ENCODE measurements at places on chromosomes 16 and 17.

- no peak for DNase-seq
Observed at GRCh38 chr17:43016216-43016615, 6.0 kb downstream of the VAT1 start.

DNA sequence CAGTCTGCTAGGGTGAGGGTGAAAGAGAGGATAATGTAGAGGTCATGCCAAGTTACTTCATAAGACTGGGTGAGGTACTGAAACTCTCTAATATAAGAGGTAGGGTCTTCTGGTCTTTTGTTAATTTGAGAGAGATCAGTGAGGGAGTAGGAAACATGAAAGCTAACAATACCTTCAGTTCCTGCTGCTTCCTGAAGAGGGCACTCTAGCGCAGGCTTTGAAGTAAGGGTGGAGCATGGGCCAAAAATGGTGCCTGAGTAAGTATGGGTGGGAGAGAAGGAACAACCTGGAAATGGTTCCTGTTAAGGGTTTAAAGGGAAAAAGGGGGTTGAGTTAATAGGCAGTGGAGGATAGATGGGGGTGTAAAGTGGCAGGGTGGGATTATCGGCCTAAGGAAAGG lies 2449.5 kb downstream of the TP53TG3F start:
- DNase-seq: no peak

DNA sequence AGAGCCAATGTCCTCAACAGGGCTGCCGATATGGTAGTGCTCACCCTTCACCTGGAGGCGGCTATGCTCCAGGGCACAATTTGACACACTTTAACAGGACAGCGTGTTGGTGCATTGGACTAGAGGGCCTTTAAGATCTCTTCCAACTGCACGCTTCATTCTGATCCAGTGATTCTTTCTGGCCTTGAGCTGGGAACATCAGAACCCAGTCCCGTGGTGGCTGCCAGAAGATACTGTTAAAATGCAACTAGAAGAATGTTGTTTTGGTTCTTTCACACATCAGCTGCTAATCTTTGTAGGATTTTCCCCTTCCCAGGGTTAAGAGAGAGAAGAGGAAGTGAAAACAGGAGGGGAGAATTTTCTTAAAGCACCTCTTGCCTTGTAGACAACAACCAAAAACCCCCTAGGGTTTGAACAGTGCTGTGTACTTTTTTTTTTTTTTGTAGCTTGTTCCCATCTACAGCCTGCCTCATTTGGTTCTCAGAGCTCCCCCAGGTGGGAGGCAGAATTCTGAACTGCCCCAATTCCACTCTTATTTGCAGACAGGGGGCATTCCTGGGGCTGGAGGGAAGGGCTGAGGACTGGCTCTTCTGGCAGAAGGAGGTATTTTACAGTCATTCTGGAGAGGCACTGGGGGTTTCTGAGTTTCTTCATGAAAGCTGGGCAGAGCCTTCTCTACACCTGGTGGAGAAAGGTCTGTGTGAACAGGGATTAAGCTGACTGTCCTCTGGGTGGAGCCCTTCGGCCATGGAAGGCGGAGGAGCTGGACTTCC lies 32.4 kb downstream of the SMARCE1 start:
- no peak for DNase-seq

- no peak for DNase-seq
Observed at GRCh38 chr17:73938706-73939105, 264.8 kb upstream of the RPL38 start.

GRCh38 chr17:63039342-63039741 lies 73.3 kb downstream of the TANC2 start:
- no peak for DNase-seq

DNA sequence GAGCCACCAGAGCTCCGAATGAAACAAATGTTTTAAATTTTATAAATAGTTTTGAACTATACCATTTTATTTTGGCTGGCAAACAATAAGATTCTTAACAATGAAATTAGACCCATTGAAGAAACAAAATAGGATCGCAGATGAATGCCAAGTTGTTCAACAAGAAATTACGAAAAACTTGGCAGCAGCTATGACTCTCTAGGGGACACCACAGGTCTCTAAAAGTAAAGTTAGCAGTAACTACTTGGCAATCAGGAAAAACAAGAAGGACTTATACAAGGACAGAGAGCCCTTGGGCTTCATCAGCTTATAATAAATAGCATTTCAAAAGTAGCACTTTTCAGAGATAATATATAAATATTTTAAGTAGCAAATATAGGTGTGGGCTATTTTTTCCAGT lies 603.8 kb upstream of the PSMD7 start:
- no peak for DNase-seq

GRCh38 chr17:73194514-73195222 lies 1.8 kb downstream of the COG1 start:
- no peak for DNase-seq

DNA sequence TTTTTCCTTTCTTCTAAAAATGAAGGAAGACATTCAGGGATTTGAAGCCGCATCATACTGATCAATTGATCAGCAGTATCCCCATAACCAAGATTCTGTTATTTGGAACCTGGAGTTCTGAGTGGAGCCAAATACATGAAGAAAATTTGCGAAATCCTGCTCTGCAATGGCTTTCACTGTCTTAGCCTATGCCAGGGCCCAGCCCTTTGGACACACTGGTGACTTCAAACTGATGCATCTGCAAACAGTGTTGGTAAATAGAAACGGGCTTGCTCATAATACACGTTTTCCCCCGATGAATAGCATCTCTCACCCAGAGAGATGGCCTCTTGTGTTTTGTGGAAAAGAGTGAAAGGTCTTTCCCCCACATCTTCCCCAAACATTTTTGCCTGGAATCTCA lies 87.6 kb upstream of the TOX3 start:
- no peak for DNase-seq

All from KG1 (cell line).